Activated CD4-positive, alpha-beta T cell treated with anti-CD3 and anti-CD28 coated beads, Interleukin-2, amount 50 U/mL, for 24 hours (primary cell): ENCODE measurements at places on chromosomes 6 and 20.

GRCh38 chr6:1233924-1234323 is 78.0 kb upstream of the FOXQ1 start:
- DNase-seq, result no peak

DNA sequence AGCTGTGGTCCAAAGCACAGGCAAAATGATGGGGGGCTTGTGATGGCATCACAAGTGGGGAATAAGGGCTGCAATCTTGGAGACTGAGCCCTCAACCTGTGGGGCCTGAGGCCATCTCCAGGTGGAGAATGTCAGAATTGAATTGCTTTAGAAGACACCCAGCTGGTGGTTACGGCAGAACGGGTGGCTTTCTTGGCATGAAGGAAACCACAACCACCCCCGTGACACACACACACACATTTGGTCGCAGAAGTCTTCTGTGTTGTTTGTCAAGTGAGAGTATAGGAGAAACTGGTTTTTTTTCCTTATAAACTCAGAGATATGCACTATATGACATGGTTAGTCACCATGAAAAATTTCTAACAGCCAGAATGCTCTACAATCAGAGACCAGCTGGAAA is 139.5 kb upstream of the CDH4 start:
- DNase-seq, result no peak

DNA sequence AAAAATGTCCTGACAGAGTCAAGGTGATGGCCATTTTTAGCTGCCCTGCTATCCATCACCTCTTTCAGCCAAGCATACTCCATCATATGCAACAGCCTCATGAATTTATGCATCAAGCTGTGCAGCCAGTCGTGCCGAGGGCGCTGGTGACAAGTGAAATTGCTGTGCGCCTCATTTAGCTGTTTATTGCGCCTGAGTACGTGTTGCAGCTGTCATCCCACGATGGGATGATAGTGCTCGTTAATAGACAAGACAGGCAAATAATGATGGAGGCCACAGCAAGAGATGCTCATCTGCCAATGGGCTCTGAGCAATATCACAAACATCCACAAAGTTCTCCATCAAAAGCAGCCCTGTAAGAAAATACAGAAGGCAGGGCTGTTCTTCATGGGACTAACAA is 562.3 kb upstream of the POU3F2 start:
- DNase-seq, result no peak

GRCh38 chr6:106800379-106800778 is 171.0 kb downstream of the QRSL1 start:
- no peak for DNase-seq

GRCh38 chr20:51910321-51911050 is 108.2 kb upstream of the SALL4 start:
- DNase-seq, result no peak

GRCh38 chr6:26331218-26332073 is 33.6 kb upstream of the BTN3A2 start:
- DNase-seq, result no peak

GRCh38 chr20:17327185-17328148 is 100.6 kb downstream of the PCSK2 start:
- DNase-seq, result no peak

DNA sequence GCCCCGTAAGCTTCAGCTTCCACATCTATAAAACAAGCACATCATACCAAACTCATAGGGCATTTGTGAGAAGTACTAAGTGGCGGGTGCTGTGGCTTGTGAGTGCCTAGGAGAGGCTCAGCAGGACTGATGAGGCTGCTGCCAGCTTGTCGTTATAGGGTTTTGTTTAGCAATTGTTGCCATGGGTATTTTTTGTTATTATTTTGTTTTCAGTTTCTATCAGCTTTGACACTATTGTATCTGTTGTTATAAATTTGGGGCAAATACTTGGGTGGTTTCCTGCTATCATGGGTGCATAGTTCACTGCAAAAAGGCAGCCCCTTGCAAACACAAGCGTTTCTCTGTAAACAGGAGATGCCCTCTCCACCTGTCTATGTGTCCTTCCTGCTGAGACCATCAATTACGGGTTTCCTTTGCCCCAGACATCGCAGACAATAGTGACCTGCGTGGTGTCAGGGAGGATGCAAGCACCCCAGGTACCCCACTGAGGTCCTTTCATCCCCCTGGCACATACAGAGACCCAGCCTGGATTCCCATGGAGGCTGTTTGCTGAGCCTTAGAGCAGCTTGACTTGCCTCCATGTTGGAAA is 3.1 kb upstream of the CCDC167 start:
- no peak for DNase-seq

DNA sequence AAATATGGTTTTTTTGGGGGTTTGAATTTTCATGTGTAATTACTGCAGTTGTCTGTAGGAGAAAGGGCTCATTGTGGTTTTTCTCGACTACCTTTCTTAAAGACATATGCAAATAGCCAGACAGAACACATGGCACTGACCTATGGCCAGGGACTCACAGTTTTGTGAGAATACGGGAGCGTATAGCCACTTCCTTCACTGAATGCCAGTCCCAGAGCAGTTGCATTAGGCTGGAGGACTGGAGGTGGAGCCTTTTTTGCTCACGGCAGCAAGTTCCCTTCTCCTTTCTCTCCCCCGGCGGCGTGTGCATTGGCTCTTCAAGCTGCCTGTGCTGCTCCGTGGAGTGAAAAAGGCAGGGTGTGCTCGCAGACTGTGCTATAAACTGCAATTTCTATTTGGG is 114.9 kb downstream of the AKAP7 start:
- DNase-seq, result no peak

DNA sequence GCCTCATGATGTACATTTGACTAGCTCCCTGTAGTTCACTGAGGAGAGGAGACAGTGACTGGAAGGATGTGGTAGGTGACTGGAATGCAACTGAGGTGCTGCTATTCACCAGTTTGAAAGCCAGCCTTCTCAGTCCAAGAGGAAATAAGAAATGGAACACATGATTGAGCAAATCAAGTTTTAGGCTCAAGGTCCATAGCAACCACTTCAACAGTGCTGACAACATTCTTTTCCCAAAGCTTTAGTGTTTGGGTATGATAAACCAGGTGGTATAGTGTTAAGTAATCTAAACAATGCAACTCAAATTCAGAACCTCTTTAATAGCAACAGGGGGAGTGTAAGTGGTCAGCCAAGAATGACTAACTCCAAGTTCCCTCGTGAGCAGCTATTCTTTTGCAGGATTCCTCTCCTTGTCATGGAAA is 9.2 kb downstream of the ZHX3 start:
- no peak for DNase-seq

DNA sequence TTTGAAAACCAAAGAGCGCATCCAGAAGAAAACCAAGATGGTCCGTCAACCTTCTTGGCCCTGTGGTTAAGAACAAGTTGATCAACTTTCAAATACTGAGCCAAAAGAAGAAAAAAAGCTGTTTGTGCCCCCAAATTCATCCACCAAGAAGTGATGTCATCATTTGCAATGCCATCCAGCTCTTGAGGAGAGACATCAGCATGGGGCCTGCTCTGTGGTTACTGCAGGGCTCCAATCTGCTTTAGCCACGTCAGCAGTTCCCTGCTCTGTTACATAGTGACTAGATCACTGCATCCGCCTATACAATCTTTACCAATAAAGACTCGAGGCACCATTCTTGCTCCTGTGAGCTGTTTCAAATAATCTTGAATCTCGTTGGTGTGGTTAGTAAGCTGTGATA is 75.0 kb upstream of the BLCAP start:
- no peak for DNase-seq

DNA sequence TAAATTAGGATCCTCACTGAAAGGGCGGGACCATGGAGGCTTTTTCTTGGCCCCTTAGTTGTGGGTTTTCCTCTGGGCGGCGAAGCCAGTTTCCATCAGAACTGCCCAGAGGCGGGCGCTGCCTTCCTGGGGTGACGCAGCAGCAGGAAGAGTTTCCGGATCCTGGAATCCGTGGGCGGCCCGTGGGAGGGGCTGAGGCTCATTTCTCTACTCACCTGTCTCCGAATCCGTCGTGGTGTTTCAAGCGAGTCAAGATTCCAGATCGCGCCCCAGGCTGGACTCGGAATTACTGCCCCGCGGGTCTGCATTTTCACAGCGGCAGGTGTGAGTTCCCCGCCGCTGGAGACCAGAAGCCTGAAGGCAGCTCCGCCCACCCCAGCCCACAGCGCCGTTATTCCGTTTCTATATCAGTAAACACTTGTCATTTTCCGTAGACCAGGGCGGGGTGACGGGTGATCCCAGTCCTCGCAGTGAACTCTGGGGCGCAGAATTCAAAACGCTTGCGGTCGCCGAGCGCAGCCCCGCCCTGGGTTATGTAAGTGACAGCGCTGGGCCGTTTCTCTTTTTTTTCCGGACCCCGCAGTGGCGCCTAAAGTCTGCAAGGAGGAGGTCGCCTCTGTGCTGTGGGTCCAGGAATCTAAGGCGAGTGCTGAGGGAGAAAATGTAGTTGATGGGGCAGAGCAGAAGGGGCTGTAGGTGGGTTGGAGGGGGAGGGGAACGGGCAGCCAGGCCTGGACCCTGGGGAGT is 27.2 kb upstream of the POU5F1 start:
- peak; percentile 92 for DNase-seq

- DNase-seq, result no peak
Observed at GRCh38 chr6:37946057-37946456, 126.5 kb downstream of the ZFAND3 start.

- no peak for DNase-seq
Observed at GRCh38 chr6:46254946-46255345, 84.2 kb upstream of the ENPP5 start.

- DNase-seq, result no peak
Observed at GRCh38 chr6:52536424-52536916, 40.4 kb downstream of the TRAM2 start.

DNA sequence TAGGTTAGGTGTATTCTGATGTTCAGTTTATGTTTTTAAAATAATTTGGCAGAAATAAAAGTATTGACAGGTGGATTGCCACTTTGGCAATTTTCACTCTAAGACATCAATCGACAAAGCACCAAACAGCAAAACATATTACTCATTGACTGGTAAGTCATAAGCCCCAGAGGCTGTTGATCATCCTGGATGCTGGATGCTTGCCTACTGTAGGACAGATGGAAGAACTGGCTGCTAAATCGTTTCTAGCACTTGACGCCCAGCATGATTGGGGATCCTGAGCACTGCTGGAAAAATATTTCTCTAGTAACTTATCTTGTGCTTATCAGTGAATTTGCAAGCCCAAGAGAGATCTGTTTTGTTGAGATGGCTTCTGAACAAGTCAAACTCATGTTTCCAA is 1001.9 kb upstream of the FLRT3 start:
- no peak for DNase-seq

DNA sequence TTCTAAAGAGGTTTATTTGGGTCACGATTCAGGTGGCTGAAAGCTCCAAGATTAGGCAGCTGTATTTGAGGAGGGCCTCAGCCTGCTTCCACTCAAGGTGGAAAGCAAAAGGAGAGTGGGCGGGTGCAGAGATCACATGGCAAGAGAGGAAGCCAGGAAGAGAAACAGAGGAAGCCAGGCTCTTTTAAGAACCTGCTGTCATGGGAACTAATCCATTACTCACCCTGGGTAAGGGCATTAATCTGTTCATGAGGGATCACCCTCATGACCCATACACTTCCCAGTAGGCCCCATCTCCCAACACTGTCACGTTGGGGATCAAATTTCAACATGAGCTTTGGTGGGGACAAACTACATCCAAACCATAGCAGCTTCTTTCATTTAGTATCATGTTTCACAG is 53.9 kb downstream of the DHX35 start:
- no peak for DNase-seq

DNA sequence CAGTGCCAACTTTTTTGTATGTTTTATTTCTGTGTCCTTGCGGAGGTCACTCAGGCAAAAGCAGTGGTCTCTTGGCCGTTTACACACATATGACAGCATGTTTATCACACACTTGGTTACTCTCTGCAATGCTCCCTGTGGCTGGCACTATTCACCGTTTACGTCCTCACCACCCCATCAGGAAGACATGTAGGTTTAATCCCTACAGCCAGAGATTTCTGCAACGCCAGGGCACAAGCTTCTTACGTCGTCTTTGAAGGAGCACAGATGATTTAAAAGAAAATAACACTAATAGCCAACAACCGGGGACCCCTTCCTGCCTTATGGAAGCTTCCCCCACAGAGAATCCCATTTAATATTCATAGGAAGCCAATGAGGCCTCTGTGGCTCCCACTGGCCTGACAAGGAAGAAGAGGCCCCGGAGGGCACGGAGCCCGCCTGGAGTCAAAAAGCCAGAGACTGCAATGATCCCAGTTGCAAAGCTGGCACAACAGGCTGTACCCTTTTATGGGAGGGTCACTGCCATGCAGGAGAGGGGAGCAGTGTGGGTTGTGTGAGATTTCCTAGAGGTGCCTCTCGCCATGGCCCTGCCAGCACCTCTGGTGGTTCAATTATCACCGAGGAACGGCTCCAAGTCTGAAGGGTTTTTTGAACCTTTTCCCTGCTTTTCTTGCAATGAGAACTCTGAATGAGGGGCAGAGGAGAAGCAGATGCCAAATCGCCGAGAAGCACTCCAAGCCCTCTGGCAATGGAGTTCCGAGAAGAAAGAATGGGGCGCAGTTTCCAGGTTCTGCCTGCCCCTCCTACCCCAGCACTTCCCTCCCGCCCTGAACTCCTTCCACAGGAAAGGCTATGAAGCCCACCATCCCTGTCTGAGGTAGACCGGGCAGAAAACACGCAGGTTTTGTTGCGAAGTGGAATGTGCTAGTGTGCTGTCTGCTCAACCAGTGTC is 96.2 kb downstream of the THBS2 start:
- no peak for DNase-seq

GRCh38 chr20:54257071-54257816 is 49.4 kb downstream of the PFDN4 start:
- DNase-seq, result no peak

DNA sequence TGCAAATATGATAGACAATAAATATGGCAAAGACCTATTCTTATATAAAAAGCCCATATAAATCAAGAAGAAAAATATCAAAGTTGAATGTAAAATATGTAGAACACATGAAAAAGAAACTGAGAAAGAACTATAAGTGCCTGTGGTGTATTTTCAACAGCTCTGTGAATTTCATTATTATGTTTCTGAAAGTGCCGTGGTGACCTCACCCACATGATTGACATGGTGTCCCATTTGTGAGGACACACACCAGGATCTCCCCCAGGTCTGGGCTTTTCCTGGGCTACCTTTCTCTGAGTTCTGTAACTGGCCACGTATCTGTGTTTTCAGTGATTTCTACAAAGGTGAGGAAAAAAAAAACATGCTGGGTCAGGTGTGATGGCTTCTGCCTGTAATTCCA is 86.7 kb downstream of the BMP6 start:
- DNase-seq, result no peak

GRCh38 chr6:132198896-132199295 is 202.4 kb downstream of the MOXD1 start:
- no peak for DNase-seq

GRCh38 chr20:50475681-50476292 is 34.4 kb upstream of the PTPN1 start:
- no peak for DNase-seq

- no peak for DNase-seq
Observed at GRCh38 chr6:927157-927556, 234.2 kb upstream of the EXOC2 start.

GRCh38 chr6:137722749-137723272 is 144.2 kb upstream of the TNFAIP3 start:
- no peak for DNase-seq

DNA sequence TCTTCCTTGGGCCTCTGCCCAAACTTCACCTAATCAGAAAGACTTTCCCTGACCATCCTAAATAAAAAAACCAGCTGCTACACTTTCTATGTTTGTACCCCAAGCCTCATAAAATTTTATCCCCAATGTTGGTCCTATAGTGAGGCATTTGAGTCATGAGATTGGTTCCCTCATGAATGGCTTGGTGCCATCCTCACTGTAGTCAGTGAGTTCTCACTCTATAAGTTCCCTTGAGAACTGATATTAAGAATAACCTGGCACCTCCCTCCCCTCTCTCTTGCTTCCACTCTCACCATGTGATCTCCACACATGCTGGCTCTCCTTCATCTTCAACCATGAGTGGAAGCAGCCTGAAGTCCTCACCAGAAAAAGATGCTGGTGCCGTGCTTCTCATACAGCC is 316.9 kb upstream of the PRDM1 start:
- no peak for DNase-seq
